ENCODE measurements at places on chromosomes 16 and 17.

DNA sequence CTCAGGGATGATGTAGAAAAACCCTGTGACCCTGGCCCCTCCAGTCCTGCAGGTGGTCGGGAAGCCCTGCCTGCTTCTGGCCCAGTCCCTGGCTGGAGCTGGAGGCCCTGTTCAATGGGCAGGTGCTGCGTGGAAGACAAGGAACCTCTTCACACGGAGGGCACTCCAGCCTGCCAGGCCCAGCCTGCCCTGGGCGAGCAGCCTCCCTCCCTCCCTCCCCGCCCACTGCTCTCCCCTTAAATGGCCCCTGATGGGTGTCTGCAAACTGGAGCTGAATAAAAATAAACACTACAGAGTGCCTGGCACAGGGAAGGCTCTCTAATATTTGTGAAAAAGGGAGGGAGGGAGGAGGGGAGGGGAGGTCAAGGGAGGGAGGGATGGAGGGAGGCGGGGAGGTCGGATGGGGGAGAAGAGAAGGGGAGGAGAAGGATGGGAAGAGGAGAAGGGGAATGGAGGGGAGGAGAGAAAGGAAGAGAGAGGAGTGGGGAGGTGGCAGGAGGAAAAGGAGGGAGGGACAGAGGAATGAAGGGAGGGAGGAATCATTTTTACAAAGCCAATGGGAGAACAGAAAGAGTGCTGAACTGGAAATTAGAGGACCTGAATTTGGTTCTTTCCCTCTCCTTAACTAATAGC lies 222.8 kb upstream of the TNRC6C start:
- DNase-seq: no peak

DNA sequence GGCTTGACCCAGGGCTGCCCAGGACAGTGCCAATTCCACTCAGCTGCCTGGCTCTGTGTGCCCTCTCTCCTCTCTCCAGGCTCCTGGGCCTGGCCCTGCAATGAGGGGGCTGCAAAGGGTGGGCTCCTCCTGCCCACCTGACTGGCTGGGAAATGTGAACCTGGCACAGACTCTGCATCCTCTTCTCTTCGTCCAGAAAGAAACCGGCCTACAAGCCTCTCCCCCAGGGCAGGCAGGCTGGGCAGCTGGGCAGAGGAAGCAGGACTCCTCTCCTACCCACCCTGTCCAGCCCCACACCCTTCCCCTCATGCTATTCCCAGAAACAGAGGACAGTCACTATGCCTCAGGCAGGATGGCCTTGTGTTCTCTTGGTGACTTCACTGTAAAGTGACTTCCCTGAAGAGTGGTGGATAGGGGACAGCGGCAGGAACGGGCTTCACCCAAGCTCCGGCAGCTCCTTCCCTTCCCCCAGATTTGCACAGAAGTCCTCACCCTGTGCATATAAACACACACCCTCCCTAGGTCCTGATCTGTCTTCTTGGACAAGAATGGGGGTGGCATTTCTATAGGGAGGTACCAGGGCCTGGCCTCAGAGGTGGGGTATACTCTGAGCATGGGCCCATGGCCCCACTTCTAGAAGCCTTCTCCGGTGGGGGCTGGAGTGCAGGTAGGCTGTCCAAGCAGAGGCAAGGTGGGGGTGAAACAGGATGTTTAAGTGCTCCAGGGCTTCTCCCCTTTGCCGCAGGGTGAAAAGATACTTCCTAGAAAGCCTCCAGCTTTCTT lies 4.9 kb upstream of the STAT5A start:
- no peak for DNase-seq

- DNase-seq: no peak
Observed at GRCh38 chr17:61627658-61628057, 36.6 kb upstream of the NACA2 start.

- no peak for DNase-seq
Observed at GRCh38 chr16:60744198-60744597, 1292.0 kb downstream of the CDH8 start.

DNA sequence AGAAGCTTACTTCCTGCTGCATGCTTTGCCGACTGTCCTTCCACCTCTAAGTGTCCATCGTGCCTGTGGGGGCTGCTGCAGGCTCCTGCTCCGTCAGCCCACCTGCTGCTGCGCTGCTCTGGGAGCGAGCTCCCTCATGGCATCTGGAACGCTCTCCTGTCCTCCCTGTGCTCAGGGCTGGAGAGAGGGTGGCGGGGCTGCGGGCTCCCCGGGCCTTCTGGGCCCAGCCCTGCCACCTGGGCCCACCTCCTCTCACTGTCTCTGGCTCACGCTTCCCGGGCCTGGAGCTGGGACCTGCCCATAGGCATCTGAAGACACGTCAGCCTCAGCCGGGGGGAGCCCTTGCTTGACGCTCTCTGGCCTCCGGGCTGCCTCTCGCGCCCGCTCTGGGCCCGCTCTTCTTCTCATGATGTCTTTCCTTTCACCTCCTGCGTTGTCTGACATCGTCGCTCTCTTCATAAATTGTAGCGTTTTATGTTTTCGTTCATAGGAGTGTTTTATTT lies 27.0 kb downstream of the NME3 start:
- DNase-seq: no peak

- DNase-seq: peak; percentile 72
Observed at GRCh38 chr16:89556750-89557689, 3.5 kb upstream of the RPL13 start.

Measured in HT-29 (cell line).